ENCODE measurements at places on chromosomes 4 and X.

DNA sequence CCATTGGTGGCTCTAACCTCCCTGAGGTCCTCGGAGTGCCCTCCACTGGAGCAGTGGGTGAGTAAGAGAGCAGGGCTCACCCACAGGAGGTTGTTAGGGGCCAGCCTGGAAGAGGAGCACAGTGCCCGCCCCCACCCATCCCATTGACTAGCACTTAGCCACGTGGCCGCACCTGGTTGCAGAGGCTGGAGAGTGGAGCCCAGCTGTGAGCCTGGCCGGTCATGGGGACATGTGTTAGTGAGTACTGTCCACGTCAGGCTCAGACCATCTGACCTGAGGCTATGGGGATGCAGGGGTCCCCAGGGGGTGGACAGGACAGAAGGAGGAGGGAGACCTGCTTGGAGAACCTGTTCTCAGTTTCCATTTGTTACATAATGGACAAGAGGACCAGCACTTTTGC lies 1.4 kb upstream of the MAN2B2 start:
- DNase-seq, result no peak

DNA sequence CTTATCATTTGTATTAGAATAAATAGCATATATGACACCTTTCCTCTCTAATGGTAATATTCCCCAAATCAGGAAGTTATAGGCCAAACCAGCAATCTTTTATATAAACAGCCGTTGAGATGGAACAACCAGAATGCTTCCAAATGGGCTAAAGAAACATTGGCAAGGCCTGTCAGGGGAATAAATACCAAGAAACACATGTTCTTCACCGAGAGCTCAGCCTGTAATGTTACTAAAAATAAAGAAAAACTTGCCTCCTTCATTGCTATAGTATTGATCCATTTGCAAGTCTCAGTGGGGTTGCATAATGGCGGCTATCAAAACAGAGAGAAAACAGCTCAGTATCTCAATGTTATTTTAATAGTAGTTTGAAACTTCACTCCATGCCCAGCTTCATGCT lies 104.9 kb downstream of the FAM13A start:
- DNase-seq, result no peak

GRCh38 chr4:5742388-5742787 lies 31.4 kb downstream of the EVC start:
- no peak for DNase-seq

DNA sequence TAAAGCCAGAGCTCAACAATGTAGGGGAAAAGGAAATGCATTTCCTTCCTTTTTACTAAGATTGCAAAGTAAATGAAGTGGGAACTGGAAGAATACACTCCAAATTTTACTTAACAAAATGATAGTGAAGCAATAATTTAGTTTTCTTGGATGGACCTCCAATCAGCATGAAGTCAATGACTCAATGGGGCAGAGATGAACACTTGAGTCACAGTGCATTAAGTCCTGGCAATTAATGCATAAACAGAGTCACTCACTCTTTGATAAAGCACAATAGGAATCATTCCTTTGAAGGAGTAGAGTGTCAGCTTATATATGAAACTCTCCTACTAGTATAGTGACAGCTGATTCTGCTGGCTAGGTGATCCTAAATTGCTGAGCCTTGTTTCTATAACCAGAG lies 66.7 kb upstream of the FRAS1 start:
- no peak for DNase-seq

GRCh38 chr4:87966095-87966496 lies 9.4 kb upstream of the SPP1 start:
- DNase-seq, result no peak

GRCh38 chrX:74063426-74064155 lies 240.4 kb upstream of the ZCCHC13 start:
- no peak for DNase-seq

DNA sequence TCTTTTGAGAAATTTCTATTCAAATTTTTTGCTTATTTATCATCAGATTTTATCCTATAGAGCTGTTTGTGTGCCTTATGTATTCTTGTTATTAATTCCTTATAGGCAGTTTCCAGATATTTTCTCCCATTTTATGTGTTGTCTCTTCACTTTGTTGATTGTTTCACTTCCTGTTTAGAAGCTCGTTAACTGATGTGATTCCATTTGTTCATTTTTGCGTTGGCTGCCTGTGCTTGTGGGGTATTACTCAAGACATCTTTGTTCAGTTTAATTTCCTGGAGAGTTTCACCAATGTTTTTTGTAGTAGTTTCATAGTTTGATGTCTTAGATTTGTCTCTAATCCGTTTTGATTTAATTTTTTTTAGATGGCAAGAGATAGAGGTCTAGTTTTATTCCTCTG lies 14.6 kb downstream of the ZNF718 start:
- DNase-seq, result no peak

- no peak for DNase-seq
These were observed 66.9 kb upstream of the GRID2 start for GRCh38 chr4:92236877-92237276.

DNA sequence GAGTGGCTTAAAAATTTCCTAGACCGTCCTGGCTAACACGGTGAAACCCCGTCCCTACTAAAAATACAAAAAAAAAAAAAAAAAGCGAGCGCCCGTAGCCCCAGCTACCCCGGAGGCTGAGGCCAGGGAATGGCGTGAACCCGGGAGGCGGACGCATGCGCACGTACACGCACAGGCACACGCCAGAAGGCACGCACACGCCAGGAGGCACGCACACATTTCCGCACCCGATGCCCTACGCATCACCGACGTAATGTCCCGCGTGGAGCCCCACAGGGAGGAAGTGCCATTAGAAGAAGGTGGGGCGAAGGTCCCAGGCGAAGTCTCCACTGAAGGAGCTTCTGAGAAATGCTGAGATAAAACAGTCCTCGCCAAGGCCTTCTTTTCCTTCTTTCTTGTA lies 41.4 kb downstream of the NLGN4X start:
- no peak for DNase-seq

DNA sequence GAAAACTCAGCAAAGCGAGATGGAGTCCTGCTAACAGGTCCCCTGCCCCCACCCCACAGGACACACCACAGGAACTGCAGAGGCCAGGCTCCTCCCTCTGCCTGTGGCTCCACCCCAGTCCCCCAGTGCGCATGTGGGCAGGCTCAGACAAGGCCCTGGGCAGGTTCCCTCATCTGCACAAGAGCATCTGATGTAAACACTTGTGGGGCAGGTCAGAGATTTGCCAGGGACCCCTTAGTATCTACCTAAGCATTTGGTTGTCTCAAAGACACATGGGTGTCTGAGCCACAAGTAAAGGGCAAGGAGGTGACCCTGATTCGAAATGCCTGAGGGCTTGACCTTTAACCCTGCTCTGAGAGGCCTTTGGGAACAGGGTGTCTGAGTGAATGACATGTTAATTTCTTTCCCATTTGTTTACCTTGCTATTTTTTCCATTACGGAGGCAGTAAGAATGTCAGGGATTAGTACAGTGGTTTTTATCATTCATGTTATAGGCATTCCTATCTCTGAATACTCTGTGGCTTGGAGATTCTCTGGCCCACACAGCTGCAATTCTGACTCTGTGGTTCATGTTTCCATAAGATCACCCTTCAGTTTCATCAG lies 85.3 kb downstream of the ZNF518B start:
- DNase-seq, result no peak

- DNase-seq, result no peak
These were observed 853.4 kb downstream of the STIM2 start for GRCh38 chr4:27714073-27714472.

GRCh38 chr4:36322921-36323354 lies 41.5 kb downstream of the DTHD1 start:
- peak; percentile 18 for DNase-seq

DNA sequence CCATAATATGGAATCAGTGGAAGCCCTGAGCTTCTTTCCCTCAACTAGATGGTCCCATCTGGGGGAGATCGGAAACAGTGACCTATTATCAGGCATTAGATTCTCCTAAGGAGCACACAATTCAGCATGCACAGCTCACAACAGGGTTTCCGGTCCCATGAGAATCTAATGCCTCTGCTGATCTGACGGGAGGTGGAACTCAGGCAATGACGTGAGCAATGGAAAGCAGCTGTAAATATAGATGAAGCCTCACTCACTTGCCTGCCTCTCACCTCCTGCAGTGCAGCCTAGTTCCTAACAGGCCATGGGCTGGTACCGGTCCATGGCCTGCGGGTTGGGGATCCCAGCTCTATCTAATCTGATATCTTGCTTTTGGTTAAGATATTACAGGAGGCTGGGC lies 88.9 kb downstream of the COX7B2 start:
- no peak for DNase-seq

- DNase-seq, result peak; percentile 3
These were observed 20.4 kb upstream of the FRMPD3 start for GRCh38 chrX:107429090-107429489.

DNA sequence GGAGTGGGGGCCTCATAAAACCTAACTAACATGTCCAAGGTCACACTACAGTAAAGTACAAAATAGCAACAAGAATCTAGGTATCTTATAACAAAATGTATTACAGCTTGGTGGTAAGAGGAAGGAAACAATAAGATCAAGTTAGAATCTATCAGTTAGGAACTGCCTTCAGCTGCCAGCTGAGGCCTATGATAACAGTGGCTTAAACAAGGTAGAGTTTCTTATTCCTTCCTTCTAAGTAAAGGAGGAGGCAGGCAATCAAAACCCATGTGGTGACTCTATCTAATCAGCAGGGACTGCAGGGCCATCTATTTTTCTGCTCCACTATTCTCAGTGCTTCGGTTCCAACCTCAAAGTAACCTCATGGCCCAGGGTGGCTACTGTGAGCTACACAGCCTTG lies 10.9 kb downstream of the SH3D19 start:
- DNase-seq, result no peak

- DNase-seq, result no peak
These were observed 79.0 kb downstream of the AFAP1 start for GRCh38 chr4:7860600-7861163.

DNA sequence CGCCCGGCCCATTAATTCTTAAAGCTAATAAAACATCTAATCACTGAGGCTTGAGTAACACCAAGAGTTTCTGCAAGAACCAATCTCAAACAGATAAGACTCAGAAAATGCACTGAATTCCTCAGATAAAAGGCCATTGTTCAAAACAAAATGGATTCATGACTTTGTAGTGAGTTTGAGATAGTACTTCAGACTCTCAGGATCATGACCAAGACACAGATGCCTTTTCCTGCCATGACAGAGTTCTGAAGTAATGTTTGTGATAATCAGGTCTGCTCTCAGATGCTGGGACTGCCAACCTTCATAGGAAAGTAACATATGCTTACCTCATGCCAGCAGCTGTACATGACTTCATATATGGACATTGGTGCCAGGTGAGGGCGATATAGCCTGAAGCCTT lies 54.6 kb downstream of the NIPAL1 start:
- no peak for DNase-seq

DNA sequence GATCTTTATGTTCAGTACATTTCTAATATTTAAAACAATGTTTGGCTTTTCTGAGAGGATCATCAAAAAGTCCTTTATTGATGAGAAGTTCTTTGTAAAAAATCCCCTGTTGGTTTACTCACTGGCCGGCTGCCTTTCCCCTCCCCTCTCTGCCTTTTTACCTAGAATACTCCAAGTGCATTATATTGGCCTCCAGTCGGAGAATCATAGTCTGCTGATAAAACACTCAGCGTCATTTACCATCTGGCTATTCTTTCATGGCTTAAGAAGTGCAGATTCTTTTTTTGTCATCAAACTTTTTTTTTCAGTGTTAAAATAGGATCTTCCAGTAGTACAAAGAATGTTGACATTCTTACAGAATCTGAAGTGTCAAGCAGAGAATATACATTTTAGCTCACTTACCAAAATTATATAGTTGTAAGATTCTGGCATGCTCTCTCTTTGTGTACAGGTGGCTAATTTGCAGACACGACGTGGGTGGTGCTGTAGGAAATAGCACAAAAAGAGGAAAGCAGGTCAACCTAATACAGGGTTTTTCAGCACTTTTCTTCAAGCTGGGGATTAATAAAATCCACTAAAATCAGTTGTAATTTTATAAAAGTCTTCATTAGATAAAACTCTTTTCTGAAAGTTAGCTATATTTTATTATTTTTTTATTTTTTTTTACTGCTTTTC lies 731.8 kb downstream of the KCTD8 start:
- DNase-seq, result no peak

DNA sequence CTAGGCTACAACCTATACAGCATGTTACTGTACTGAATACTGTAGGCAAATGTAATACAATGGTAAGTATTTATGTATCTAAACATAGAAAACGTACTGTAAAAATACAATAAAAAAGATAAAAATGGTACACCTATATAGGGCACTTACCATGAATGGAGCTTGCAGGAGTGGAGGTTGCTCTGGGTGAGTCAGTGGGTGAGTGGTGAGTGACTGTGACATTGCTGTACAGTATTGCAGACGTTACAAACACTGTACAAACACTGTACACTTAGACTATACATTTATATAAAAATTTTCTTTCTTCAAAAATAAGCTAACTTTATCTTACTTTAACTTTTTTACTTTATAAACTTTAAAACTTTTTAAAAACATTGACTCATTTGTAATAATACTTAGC lies 190.3 kb upstream of the NR3C2 start:
- DNase-seq, result no peak

- no peak for DNase-seq
These were observed 27.1 kb upstream of the HGFAC start for GRCh38 chr4:3414421-3415279.

- no peak for DNase-seq
These were observed 72.8 kb downstream of the MANBA start for GRCh38 chr4:102687982-102688433.

GRCh38 chr4:54233277-54233696 lies 4.2 kb downstream of the PDGFRA start:
- DNase-seq, result peak; percentile 65

- DNase-seq, result no peak
These were observed 26.1 kb downstream of the RNF4 start for GRCh38 chr4:2494992-2495391.

DNA sequence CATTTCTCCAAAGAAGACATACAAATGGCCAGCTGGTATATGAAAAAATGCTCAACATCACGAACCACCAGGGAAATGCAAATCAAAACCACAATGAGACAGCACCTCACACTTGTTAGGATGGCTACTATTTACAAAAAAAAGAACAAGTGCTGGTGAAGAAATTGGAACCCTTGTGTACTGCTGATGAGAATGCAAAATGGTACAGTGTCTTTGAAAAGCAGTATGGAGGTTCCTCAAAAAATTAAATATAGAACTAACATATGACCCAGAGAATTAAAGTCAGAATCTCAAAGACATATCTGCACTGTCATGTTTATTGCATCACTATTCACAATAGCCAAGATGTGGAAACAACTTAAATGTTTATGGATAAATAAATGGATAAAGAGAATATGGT lies 20.9 kb downstream of the PAGE4 start:
- no peak for DNase-seq

DNA sequence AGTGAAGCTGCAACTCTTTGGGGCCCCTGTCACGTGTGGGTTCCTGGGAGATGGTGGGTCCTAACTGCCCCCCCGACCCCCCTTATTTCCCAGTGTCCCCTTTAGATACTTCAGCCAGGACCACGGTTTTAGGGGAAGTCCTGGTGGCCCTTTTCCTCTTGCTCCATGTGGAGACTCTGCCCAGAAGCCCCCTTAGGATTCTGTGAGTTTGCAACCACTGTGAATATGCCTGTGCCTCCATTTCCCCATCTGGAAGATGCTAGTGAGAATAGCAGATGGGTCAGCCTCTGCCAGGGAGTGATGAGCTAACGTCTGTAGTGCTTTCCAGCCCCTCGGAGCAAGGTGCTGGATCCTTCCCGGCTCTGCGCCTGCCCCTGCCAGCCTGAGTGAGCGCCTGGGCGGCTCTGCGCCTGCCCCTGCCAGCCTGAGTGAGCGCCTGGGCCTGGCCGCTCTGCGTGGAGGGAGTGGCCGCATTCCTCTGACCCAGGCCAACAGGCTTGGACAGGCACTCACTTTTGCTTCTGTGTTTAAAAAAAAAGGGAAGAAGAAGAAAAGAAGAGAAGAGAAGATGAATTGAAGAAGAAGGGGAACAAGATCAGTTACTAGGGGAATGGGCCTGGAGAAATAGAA lies 6.7 kb upstream of the CITED1 start:
- DNase-seq, result no peak
